NCI-H2227 treated with DMSO at 0.1 percent for 48 hours (cell line): ENCODE measurements at places on chromosomes 16 and 17.

DNA sequence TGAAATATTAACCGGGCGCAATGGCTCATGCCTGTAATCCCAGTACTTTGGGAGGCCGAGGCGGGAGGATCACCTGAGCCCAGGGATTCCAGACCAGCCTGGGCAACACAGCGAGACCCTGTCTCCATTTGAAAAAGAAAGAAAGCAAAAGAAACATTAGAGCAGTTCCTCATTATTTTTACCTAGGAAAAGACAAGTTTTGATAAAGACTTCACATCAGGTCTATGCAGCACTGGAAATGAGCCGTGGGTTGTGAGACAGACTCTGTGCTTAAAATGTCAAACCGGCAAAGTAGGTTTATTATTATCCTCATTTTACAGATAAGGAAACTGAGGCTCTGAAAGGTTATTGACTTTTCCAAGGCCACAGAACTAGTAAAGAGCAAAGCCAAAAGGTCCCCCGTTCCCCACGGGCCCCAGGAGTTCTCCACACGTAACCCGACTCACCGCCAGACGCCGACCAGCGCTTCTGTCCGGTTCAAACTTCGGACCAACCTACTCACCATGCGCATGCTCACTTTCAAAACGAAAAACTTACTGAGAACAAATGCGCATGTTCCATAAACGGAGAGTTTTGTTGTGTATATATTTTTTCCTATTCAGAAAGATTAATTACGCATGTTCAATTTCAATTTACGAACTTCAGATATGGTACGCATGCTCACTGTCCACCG lies 356 bp downstream of the TUBD1 start:
- DNase-seq = no peak

- no peak for DNase-seq
Measured at GRCh38 chr17:68627956-68628575, 26.9 kb upstream of the FAM20A start.

DNA sequence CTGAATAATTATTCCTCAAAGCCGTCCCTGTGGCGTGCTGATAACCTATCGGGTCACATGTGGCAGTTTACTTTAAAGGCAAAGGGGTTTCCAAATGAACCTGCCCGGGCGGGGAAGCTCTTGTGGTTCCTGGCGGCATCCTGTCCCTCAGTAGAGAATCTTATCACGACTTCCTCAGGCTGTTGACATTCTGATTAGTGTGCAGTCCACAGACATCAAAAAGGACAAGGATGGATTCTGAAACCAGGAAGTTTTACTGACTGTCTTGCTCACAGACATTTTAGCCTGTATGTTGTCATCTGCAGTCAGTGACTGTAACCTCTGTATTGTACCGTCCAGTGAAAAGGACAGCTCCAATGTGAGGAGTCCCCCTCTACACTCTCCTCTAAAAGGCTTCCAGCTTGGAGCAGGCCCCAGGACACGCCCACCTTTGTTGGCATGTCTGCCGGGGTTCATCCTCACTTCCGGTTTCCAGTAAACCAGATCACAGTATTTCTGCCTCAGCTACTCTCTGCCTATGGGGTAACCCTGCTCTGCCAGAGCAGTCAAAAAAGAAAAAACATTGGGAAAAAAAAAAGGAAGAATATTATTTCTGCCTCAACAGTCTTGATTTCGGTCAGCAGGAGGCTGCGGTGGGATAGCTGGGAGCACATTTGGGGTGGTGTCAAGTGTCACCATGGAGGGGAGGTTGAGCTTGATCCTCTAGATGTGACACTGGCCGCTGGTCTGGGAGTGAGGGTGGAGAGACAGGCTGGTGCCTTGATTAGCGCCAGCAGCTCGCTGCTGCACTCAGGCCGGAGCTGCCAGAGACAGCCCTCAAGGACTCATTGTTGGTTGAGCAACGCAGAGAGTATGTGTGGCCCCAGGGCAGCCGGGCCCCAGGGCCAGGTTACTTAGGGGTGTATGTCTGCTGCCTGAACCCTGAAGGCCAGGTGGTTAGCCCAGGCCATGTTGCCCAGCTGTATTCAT lies 89.0 kb upstream of the DNAH17 start:
- DNase-seq = no peak

- DNase-seq = no peak
Measured at GRCh38 chr17:38857271-38857670, 3.8 kb upstream of the RPL23 start.

DNA sequence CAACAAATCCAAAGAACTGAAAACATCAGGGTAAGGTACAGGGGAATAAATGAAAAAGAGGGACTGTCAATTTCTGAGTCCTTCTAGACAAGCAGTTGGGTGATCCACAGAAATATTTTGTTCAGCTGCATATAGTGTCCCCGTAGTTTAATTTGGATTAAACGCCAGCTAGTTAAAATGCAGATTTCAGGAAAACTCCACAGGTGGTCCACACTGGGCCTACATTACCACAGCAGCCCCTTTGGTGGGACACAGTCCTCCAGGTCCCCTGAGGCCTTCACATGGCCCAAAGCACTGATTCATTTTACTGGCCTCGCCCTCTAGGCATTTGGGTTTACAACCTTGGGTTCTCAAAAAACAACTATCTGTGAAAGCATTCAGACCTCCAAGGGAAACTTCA lies 4.6 kb downstream of the ARHGAP17 start:
- DNase-seq = no peak

DNA sequence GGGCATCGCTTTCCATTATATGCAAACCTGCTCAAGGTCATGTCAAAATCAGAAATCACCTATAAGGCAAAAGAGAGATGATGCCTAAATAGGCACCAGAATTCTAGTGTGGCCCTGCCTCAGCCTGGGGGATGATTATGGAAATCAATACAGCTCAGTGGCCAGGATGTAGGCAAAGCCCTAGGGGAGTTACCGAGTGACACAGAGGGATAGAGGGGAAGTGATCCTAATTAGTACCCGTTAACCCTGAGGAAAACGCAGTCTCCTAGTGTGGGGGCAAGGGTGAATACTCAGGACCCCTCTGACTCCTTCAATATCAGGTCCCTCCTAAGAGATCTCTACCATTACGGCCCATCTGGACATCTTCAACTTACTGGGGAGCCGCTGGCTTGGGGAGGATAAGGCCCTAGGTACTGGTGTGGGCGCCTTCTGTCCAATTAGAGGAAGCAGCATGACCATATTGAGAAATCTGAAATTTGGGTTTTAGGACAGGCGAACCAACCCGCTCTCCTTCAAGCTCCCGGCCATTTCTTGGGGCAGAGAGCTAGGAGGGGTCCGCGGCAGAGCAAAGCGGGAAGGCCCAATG lies 725 bp downstream of the NT5C3B start:
- no peak for DNase-seq

GRCh38 chr16:86396901-86397311 lies 113.4 kb upstream of the FOXF1 start:
- DNase-seq = no peak
